ENCODE measurements at places on chromosomes 7 and 10.

GRCh38 chr10:130691776-130692175, 555.6 kb downstream of the GLRX3 start:
- no peak overlapping the region for H3K27ac ChIP-seq
- H3K4me3 ChIP-seq: no peak overlapping the region
- H3K27me3 ChIP-seq: no peaks in the 10 kb centered on the region
- no peak for DNase-seq
- H3K4me1 ChIP-seq: no peaks in the 10 kb centered on the region

DNA sequence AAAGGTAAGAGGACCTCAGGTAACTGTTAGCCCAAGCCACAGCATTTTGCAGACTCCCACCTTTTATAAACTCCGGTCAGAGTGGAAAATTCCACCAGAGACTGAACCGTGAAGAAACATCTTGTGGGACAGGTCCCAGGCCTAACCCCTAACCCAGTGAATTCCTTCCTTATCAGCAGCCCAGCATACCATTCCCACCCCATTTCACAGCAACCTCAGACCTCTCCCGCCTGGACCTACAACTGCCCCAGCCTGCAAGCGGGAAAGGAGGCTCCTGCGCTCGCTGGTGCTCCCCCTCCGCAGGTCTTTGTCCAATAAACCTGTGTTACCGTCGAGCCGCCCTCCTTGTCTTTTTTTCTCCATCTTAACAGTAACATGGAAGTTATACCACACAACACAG, 736.6 kb downstream of the MAGI2 start:
- H3K27ac ChIP-seq: no peak overlapping the region
- H3K27me3 ChIP-seq: no peaks in the 10 kb centered on the region
- H3K4me3 ChIP-seq: no peak overlapping the region
- no peak for DNase-seq

DNA sequence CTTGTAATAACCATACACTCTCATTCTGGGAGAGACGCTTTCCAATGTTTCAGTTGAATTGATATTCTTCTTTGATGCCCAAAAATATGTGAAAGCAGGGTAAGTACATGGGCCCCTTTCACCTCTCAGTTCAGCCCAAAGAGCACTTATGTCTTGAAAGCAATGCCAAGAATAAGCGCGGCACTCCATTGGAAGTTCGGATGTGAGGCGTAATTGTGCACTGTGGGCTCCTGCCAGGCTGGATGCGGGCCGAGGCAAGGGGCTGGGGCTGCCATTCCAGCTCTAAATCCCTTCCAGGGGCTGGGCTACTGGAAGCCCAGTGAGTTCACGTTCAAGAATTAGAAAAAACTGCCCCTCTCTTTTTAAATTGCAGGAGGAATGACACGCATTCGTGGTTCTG, 113.8 kb downstream of the EBF3 start:
- H3K36me3 ChIP-seq: no peaks in the 10 kb centered on the region
- no peaks in the 10 kb centered on the region for H3K27me3 ChIP-seq
- no peak overlapping the region for H3K27ac ChIP-seq
- no peaks in the 10 kb centered on the region for H3K4me1 ChIP-seq
- no peak for DNase-seq

DNA sequence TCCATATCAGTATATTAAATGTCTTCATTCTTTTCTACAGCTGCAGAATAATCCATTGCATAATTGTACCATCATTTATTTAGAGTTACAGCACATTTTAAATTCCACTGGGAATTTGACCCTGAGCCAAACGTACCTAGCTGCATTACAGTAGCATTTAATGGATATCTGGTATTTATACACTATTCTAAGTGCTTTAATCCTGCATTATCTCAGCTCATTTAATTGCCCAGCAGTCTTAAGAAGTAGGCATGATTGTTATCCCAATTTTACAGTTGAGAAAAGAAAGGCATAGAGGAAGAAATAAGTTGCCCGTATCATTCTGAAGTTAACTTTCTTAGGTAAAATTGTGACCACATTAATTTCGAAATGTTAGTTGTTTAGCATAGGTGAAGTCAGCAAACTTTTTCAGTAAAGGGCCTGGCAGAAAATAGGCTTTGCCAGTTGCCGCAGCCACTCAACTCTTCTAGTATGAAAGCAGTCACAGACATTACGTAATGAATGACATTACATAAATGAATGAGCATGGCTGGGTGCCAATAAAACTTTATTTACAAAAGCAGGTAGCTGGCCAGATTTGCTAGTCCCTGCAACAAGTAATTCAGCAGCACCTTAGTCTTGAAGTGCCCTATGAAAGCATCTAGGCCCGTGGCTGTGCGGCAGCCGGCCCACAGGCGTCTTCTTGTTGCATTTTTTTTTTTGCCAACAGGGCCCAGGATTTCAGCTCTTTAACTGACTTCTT, 30.0 kb downstream of the GUSB start:
- H3K36me3 ChIP-seq: no peaks in the 10 kb centered on the region
- no peaks in the 10 kb centered on the region for H3K27me3 ChIP-seq
- no peak overlapping the region for H3K27ac ChIP-seq
- no peak for DNase-seq

GRCh38 chr7:134701272-134701671, 54.6 kb downstream of the BPGM start:
- no peaks in the 10 kb centered on the region for H3K27me3 ChIP-seq
- no peak overlapping the region for H3K27ac ChIP-seq

GRCh38 chr7:157909370-157909769, 572.6 kb downstream of the DNAJB6 start:
- H3K27me3 ChIP-seq: no peaks in the 10 kb centered on the region
- no peaks in the 10 kb centered on the region for H3K4me1 ChIP-seq
- no peak overlapping the region for H3K4me3 ChIP-seq

DNA sequence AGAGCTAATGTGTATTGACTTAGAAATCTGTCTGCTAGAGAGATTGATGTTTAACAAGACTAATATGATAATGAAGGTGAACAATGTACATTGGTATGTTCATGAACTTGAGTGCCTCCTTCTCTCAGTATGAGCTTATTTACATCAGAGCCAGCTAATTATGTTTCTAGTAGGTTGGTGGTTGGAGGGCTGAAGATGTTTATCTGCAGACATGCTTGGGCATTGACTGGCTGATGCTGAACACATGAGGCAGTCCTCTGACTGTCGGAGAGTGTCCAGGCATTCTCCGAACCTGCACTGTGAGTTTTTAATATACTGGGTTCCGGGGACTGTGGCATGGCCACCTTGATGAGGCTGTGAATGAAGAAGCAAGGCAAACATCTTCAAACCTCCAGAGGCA, 47.5 kb downstream of the BMPER start:
- H3K36me3 ChIP-seq: no peaks in the 10 kb centered on the region
- no peak for DNase-seq
- H3K4me3 ChIP-seq: no peak overlapping the region
- no peaks in the 10 kb centered on the region for H3K27me3 ChIP-seq
- H3K4me1 ChIP-seq: no peaks in the 10 kb centered on the region
- H3K27ac ChIP-seq: no peak overlapping the region

DNA sequence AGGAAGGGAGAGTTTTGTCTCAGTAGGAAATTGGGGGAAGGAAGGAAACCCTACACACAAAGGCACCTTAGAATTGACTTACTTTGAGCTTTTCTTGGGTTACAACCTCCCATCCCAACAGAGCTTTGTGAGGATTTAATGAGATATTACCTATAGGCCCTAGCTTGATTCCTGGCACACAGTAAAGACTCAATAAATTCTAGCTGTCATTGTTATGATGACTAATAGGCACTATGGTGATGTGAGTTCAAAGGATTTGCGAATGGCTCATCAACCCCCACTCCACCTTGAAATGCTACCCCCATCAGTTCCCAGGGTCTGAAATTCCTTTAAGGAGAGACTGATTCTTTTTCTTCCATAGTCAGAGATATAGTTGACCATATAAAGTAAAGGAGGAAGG, 67.9 kb upstream of the SMNDC1 start:
- no peaks in the 10 kb centered on the region for H3K27me3 ChIP-seq
- H3K36me3 ChIP-seq: no peaks in the 10 kb centered on the region
- no peak overlapping the region for H3K27ac ChIP-seq
- DNase-seq: no peak
- no peak overlapping the region for H3K4me3 ChIP-seq
- peaks cover 2% of the 10 kb centered on the region for H3K4me1 ChIP-seq
